Skeletal muscle cell (primary cell): ENCODE measurements at places on chromosomes 3 and 15.

DNA sequence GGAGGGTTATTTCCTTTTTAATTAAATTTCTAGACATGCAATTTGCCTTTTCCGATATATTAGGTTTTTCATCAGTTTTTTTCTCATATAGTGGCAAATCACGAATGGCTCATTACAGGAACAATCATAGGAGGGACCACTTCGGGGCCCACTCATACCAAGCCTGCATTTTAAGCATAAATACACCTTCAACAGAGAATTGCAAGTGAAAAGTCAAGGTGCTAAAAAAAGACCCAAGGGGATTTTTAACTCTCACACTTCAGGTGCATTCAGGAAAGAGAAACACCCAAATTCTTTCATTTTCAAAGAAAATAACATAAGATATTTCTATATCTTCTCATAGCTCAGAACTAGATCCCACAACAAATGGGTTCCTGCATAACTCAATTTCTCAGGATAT lies 979.6 kb upstream of the NR2F2 start:
- DNase-seq = no peak

DNA sequence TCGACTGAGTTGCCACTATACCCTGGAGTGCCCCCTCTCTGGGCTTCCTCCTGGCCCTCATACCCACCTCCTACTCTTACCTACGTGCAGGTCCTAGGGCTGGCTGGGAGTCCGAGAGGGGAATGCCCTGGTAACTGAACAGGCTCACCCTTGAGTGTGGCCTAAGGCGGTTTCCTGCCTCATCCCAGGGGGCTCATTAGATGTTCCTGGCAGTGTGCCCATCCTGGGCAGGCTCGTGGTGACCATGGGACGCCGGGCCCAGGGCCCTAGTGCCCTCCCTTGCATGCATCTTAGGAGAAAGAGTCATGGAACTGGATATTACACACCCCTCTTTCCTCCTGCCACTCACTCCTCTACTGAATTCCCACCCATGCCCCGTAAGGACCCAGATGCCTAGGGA lies 2.8 kb downstream of the SEMA4B start:
- DNase-seq = no peak

DNA sequence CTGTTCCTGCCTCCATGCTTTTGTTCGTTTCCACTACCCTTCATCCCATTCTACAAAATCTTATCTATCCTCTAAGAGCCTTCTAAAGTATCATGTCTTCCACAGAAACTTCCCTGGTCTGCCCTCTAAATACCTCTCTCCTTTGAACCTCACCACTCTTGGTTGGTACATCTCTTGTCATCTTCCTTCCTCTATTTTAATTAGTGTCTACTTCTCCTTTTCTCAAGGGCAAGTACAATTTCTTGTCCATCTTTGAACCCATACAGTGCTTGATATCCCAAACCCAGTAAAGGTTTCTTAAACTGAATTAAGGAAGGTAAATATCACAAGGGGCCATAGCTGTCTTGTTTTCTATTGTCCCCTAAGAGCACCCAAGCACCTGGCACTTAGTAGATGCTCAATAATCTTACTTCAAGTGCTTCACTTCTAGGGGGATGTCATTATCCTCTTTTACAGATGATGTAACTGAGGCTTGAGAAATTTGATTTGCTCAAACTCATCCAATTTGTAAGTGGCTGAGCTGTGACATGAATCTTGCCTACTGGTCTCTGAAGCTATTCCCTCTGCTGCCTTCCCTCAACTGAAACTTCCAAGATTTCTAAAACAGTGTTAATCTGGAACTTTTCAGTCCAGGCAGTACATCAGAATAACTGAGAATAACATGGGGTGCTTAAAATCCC lies 2.6 kb upstream of the DAPK2 start:
- no peak for DNase-seq

DNA sequence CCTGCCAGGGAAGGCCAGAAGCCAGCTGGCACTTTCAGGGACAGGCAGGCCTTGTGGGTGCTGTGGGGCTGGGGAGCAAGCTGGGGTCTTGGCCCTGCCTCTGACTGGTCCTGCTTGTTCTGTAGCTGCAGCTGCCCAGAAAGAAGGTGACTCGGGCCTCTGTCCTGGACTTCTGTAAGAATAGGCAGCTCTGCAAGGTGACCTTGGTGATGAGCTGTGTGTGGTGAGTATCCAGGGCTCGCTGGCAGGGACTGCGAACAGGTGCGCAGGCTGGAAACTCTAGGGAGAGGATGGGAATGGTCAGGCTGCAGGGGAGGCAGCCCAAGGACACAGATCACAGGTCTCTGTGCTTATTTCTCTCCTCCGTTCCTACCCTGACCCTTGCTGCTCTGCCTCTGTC lies 31.2 kb downstream of the SLC22A14 start:
- DNase-seq = no peak

DNA sequence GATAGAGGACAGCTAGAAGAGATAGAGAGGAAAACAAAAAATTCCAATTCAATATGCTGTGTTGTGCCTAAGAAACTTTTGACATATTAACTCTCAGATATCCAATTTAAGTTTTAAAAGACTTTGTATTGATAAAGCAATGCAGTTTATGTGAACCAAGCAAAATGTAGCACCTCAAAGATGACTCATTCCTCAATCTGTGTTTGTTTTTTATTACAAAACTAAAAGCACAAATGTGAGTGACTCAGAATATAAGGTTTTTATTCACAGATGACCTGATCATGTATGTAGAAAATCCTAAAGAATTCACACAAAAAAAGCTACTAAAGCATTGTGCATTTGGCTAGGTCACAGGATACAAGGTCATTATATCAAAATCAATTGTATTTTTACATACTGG lies 11.1 kb downstream of the HCLS1 start:
- peak; percentile 20 for DNase-seq

GRCh38 chr3:173761161-173761560 lies 363.6 kb downstream of the NLGN1 start:
- no peak for DNase-seq

GRCh38 chr3:9169956-9170850 lies 79.2 kb downstream of the SRGAP3 start:
- no peak for DNase-seq

- DNase-seq = no peak
Observed at GRCh38 chr3:170096342-170096741, 58.5 kb downstream of the GPR160 start.

GRCh38 chr3:48371651-48372376 lies at the start of gene FBXW12:
TSS of gene FBXW12 (plus strand) at chr3:48372219. CDS start at chr3:48372768, 549 bp downstream.
- no peak for DNase-seq

DNA sequence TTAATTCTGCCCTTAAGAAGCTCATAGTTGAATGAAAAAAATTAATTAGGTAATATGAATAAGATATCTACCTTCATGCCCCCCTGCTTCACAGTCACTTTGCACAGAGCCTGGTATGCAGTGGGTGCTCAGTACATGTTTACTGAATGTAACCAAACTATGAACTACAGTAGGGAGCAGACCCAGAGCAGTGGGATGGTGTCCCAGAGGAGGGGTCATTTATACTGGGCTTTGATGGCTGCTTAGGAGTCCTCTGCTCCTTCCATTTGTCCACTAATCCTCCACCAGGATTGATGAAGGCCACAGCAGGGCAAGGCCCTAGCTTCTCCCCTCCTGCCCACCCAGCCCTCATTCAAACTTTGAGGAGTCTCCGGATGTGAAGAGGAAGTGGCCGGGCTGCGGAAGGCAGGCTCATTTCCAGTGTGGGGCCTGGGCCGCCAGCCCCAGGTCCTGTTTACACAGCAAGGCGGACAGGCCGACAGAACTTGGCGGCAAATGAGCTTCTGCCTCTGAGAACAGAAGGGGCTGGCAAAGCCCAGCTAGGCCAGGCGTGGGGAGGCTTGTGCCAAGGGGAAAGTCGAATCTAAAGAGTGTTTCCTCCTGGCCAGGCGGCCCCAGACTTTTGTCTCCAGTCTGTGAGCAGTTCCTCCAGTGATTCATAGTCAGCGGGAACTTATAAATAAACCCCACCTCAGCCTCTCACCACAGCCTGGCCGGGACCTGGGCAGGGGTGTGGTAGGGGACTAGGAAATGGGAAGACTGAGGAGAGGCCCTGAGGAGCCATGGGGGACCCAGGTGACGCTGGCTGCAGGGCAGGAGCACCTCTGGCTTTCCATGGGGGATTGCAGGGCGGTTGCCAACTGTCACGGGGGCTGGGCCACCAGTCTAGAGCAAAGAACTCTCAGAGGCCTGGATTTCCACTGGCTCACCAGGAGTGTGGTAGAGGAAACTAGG lies 51.6 kb upstream of the LCTL start:
- DNase-seq = no peak

GRCh38 chr3:51802106-51802703 lies 23.2 kb upstream of the IQCF6 start:
- no peak for DNase-seq

DNA sequence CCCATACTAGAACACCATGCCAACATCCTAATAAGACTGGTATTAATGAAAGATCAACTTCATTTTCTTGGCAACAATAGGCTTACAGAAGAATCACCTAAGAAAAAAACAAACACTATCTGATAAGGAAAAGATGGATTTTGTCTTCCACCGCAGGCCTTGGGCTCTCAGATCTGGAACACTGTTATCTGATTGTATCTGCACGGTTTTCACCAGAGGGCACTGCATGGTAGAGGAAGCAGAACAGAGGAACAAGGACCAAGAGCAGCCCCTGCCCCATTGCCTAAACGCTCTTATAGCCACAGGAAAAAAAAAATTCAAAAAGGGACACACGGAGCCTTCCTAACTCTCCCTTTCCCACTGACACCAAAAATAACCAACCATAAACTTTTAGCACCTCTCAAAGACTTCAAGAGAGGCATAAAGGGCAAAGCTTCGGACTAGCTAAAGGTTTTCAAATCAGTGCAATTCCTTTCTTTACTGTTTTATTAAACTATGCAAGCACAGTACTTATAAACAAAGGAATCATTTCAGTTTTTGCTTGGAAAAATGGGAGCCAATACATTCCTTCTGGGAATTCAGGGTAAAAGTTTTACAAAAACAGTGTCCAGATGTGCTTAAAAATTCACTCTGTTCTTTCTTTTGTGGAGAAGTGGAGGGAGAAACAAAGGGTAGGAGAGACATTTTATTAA lies 23.3 kb downstream of the IL17RD start:
- no peak for DNase-seq

GRCh38 chr15:101068961-101069653 lies 149.9 kb downstream of the LRRK1 start:
- DNase-seq = no peak

GRCh38 chr15:96792216-96792615 lies 461.7 kb downstream of the NR2F2 start:
- DNase-seq = no peak

DNA sequence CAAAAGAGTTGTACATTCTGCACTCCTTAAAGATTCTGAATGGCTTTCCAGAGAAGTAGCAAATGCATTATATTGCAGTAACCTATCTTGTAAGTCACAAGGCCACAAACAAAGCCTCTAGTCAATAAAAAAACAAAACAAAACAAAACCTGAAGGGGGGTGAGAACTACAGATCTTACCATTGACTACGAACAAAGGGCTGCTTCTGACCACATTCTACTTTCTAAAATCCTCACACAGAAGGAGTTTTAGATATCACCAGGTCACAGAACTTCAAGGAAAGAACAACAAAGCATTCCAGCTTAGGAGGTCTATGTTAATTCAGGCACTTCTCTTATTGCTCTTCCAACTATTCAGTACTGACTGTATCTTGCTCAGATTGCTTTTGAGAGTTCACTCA lies 343.0 kb downstream of the ZBTB20 start:
- DNase-seq = no peak

DNA sequence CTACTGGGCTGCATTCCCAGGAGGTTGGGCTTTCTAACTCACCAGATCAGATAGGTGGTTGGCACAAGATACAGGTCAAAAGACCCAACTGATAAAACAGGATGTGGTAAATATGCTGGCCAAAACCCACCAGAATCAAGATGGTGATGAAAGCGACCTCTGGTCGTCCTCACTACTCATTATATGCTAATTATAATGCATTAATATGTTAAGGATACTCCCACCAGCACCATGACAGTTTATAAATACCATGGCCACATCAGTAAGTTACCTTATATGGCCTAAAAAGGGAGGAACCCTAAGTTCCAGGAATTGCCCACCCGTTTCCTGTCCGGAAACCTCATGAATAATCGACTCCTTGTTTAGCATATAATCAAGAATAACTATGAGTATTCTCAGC lies 31.6 kb downstream of the CFAP44 start:
- no peak for DNase-seq

DNA sequence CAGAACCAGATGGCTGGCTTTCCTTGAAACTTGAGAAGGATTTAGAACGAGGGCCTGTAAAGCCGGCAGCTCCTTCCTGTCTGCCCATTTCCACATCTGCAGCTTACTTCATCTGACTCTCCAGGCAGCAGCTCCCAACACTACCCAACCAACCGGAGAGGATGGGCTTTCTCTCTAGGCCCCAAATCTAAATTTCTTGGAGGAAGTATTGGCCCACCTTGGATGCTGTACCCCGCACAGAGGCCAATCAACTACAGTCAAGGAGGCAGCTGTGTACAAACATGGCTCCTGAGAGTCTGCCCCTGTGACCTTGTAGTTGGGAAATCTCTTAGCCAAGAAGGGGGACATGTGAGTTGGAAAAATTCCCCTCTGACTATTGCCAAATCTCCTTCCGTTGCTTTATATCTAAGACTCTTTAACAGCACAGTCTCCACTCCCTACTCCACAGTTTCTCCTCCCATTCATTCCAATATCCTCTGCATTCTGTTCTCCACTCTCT lies 8.0 kb upstream of the ACAP2 start:
- peak; percentile 70 for DNase-seq

GRCh38 chr3:103218146-103218545 lies 783.3 kb downstream of the ZPLD1 start:
- DNase-seq = peak; percentile 7

DNA sequence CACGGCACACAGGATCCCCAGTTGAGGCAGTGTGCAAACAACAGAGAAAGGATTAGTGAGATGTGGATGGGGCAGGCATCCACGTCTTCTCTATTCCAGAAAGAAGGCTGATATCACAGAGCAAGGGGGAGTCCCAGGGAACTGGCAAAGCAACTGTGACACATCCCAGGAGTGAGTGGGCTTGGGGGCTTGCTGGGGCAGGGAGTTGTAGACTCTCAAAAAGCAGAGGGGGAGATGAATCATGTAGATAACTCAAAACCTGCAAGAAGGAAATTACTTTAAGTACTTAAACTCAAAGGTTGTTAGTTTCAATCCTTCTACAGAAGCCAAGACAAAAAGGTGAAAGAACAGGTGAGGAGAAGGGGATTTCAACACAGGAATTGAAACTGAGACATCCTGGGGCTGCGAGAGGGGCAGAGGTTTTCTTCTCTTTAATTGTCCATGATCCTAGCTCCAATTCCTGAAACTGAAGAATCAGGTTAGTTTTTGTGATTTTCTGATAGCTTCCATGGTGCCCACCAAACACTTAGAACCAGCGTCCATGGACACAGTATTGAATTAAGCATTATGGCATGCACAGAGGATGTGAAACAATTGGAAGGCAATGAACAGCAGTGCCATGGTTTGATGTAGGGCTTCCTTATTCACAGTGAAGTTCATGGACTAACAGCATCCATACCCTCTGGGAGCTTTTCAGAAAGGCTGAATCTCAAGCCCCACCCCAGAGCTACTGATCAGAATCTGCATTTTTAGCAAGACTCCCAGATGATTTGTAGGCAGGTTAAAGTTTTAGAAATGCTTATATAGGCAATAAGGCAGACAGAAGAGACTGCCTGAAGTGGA lies 52.0 kb downstream of the CCR3 start:
- DNase-seq = no peak

- no peak for DNase-seq
Observed at GRCh38 chr3:146465693-146466465, 3.5 kb downstream of the PLSCR2 start.

GRCh38 chr15:69934607-69935006 lies 163.1 kb downstream of the TLE3 start:
- DNase-seq = no peak

- DNase-seq = no peak
Observed at GRCh38 chr3:13793451-13793850, 86.4 kb downstream of the WNT7A start.
